ENCODE measurements at places on chromosomes 5 and 9.

DNA sequence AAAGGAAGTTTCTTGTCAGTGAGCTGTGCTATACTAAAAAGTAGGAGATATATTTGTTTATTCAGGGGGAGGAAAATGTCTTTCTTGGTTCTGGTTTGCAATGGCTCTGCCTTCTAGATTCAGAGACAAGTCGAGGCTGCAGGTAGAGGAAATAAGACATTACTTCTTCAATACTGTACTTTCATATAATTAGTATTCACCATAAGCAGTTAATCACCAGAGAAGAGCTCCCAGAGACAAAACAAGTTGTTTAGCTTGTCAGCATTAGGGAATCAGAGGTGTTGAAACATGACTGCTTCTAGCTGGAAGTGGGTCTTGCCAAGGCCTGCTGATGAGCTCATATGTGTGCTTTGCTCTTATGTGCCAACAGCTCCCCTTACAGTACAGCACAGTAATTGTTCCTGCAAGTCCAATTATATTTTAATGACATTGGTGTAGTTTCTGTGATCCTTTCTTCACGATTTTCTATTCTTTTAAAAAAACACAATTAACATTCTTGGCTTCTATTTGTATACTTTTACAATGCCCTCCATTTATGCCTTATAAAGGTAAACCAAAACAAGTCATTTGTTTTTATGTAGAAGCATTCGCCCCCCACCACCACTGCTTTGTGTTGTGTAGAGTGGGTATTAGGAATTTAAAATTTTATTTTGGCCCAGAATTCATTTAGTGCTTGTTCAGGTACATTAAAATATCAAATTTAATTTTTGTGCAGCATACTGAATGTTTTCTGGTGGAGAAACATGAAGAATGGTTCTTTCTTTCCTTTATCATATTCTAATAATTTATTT lies 112.2 kb downstream of the RPS23 start:
- no peaks in the 10 kb centered on the region for H3K27me3 ChIP-seq
- H3K4me1 ChIP-seq, result no peaks in the 10 kb centered on the region
- H3K4me3 ChIP-seq, result no peak overlapping the region
- no peak overlapping the region for H3K27ac ChIP-seq
- no peaks in the 10 kb centered on the region for H3K36me3 ChIP-seq
- DNase-seq, result peak; percentile 74

GRCh38 chr9:3936520-3937235 lies 363.2 kb downstream of the GLIS3 start:
- peak; percentile 28 for DNase-seq
- no peak overlapping the region for H3K4me3 ChIP-seq

DNA sequence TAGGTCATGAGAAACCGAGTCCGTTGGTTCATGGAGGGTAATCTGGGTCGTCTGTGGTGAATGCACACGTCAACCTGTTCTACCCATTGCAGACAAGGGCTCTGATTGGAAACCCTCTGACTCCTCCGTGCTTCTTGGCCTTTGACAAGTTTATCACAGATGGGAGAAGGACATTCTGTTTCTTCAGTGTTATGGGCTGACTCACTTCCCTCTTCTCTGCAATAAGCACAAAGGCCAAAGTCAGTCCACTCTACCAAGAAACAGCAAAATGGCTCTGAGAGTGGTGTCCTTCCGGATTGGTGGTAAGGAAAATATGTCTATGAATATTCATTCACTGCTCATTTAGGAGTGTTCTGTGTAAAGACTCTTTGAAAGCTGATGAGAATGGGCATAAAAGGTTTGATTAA lies 89.3 kb downstream of the FEM1C start:
- no peaks in the 10 kb centered on the region for H3K36me3 ChIP-seq
- H3K27ac ChIP-seq, result peak overlapping the region; percentile 58
- H3K4me1 ChIP-seq, result peaks cover 10% of the 10 kb centered on the region
- no peak overlapping the region for H3K4me3 ChIP-seq
- no peak for DNase-seq
- no peaks in the 10 kb centered on the region for H3K27me3 ChIP-seq

- no peaks in the 10 kb centered on the region for H3K27me3 ChIP-seq
- no peaks in the 10 kb centered on the region for H3K4me1 ChIP-seq
- no peak overlapping the region for H3K4me3 ChIP-seq
These were observed 114.3 kb upstream of the EPB41L4A start for GRCh38 chr5:112533362-112533761.
